Cortex of kidney (tissue), 1 donor: ENCODE measurements at places on chromosomes 11 and 22.

GRCh38 chr11:282171-282570, 4.0 kb downstream of the NLRP6 start:
- no peak for DNase-seq

GRCh38 chr11:60485987-60486386, 6.6 kb upstream of the MS4A12 start:
- DNase-seq: no peak

- no peak for DNase-seq
Measured at GRCh38 chr22:47310601-47311000, 548.2 kb downstream of the TBC1D22A start.

- DNase-seq: no peak
Measured at GRCh38 chr11:6498121-6498520, 1.0 kb downstream of the DNHD1 start.

DNA sequence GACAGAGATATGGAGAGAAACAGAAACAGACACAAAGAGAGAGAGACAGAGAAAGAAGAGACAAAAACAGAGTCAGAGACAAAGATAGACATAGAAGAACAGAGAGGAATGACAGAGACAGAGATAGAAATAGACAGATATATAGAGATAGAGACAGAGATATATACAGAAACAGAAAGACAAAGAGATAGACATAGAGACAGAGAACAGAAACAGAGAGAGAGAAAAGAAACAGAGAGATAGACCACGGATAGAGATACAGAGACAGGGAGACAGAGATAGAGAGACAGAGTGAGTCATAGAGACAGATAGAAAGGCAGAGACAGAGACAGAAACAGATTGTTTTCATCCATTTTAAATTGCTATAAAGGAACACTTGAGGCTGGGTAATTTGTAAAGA, 12.3 kb upstream of the MPEG1 start:
- no peak for DNase-seq

DNA sequence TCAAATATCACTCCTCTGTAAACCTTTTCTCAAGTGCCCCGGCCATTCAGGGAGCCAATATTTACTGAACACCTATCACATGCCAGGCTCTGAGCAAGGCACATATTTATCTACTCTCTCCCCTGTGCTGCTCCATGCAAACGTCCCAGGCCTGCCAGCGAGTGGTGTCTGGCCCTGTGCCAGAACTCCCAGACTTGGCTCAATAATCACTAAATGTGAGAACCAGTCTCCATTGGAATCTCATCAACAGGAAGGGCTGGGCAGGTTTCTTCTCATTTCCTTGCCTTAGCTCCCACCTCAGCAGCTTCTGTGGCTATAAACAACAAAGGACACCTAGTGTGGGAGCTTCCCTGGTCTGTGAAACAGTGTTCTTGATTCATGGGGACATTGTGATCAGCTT, 21.7 kb downstream of the RASSF10 start:
- no peak for DNase-seq

- DNase-seq: no peak
Measured at GRCh38 chr11:9015677-9016076, 11.9 kb upstream of the NRIP3 start.

GRCh38 chr11:126476977-126477376, 121.5 kb downstream of the ST3GAL4 start:
- no peak for DNase-seq

GRCh38 chr11:107999759-108000455, 8.8 kb upstream of the CUL5 start:
- no peak for DNase-seq

GRCh38 chr22:16953206-16954059, 54.6 kb downstream of the GAB4 start:
- DNase-seq: no peak
